Ecto neural progenitor cell (in vitro differentiated cells): ENCODE measurements at places on chromosomes 16 and 17.

DNA sequence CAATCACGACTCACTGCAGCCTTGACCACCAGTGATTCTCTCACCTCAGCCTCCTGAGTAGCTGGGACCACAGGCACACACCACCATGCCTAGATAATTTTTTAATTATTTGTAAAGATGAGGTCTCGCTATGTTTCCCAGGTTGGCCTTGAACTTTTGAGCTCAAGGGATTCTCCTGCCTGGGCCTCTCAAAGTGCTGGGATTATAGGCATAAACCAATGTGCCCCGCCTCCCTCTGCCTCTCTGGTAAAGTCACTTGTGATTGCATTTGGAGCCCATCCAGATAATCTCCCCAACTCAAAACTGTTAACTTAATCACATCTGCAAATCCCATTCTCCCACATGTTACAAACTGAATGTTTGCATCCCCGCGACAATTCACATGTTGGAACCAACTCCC lies 11.8 kb upstream of the PECAM1 start:
- no peak for DNase-seq

DNA sequence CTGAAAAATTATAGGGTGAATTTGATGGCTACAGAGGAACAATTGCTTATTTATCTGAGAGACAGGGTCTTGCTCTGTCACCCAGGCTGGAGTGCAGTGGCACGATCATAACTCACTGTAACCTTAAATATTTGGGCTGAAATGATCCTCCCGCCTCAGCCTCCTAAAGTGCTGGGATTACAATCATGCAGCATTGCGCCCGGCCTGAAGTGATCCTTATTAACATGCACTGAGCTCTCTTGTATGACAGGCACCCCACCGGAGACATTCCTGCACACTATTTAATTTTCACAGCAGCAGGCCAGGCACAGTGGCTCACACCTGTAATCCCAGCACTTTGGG lies 77.7 kb downstream of the CNGB1 start:
- DNase-seq: no peak

DNA sequence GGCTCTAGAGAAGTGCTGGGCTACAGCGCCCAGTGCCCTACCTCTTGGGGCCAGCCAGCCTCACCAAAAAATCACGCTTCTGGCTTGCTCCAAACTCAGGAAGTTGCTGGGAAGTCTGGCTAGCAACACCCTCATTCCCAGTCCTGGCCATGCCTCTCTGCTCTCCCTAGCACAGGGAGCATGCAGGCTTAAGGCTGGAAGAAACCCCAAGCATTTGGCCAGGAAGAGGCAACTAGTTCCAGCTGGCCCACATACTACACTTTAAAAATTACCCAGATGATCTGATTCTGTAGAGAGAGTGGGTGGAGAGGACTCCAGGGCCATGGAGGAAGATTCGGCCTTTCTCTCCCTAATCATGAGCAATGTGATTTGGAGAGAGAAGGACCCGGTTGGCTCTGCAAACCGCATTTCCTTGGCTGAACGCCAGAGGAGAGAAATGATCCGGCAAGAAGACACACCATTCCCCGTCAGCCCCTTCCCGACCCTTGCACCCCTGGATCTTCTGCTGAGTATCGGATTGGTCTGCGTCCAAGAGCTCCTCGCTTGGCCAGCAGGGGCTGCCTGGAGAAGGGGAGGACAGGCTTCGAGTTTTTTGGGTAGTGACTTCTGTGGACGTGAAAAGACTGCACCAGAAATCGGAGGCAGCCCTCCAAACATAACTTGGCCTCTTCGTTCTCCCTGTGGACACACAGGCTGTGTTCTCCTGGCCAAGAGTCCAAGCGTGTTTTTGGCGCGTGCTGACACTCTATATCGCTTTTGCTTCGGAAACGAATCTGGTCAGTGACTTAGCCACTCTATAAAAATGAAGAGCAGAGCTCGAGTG lies 406.3 kb downstream of the WWOX start:
- no peak for DNase-seq

DNA sequence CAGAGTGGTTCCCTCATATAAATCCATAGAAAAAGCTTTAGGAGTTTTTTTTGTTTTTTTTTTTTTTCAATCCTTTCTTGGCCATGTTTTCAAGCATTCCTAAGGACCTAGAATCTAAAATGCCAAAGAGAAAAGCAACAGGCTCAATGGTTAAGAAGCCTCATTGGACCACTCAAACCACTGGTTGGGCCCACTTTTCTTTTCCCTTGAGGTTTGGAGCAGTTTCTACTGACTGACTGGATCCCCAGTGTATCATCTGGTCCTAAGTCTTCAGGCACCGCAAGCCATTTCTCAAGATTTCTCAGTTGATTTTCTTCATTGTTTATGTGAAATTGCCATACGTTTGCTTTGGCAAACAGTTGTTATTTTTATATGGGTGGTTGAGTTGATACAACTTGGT lies 14.4 kb downstream of the METTL9 start:
- DNase-seq: no peak

- DNase-seq: no peak
Observed at GRCh38 chr16:19062706-19063105, 4.7 kb upstream of the COQ7 start.

- DNase-seq: no peak
Observed at GRCh38 chr17:8862213-8863056, 5.0 kb downstream of the PIK3R6 start.

DNA sequence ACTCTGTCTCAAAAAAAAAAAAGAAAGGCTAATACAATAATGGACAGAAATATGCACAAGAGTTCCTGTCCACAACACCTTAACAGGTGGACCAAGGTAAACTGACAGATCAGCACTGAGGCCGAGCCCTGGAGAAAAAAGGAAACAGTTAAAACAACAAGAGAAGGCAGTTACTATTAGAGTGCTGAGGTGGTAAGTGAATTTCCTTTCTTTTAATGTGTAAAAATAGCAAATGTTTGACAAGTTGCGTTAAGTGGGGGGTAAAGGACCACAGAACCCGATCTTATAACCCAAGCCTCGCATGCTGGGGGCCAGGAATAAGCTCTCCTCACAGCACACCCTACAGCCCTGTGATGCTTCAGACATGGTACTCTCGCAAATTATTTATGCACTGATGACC lies 24.8 kb downstream of the TXNDC11 start:
- no peak for DNase-seq

- DNase-seq: peak; percentile 42
Observed at GRCh38 chr17:79631640-79632431, 21.0 kb upstream of the RBFOX3 start.

DNA sequence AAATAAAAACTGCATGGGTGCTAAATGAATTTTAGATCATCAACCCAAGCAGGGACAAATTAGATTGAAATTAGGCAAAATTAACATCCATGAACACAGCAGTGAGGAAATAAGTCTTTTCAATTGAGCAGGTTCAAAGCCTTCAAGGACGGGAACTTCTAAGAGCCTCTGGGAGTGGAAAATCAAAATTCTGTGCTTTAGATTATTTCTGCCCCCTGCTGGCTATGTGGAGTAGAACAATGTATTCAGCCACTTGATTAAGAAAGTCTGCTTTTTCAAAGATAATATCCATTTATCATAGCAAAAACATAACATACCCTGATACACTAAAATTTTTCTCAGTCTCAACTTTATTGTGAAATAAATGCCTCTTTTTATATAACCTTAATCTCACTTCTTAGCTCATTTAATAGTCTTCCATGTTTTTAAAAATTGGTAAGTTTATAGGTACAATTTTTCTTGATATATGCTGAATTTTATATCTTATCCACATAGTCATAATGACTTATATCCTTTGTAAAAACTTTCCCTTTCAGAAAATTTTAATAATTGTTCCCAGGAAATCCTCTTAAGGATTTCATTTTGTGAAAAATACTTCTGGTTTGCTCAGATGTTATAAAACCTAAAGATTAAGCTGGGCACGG lies 28.1 kb upstream of the NOL11 start:
- no peak for DNase-seq
